ENCODE measurements at places on chromosomes 1 and 21.

GRCh38 chr1:232473324-232473723, 156.6 kb downstream of the SIPA1L2 start:
- no peak for DNase-seq

DNA sequence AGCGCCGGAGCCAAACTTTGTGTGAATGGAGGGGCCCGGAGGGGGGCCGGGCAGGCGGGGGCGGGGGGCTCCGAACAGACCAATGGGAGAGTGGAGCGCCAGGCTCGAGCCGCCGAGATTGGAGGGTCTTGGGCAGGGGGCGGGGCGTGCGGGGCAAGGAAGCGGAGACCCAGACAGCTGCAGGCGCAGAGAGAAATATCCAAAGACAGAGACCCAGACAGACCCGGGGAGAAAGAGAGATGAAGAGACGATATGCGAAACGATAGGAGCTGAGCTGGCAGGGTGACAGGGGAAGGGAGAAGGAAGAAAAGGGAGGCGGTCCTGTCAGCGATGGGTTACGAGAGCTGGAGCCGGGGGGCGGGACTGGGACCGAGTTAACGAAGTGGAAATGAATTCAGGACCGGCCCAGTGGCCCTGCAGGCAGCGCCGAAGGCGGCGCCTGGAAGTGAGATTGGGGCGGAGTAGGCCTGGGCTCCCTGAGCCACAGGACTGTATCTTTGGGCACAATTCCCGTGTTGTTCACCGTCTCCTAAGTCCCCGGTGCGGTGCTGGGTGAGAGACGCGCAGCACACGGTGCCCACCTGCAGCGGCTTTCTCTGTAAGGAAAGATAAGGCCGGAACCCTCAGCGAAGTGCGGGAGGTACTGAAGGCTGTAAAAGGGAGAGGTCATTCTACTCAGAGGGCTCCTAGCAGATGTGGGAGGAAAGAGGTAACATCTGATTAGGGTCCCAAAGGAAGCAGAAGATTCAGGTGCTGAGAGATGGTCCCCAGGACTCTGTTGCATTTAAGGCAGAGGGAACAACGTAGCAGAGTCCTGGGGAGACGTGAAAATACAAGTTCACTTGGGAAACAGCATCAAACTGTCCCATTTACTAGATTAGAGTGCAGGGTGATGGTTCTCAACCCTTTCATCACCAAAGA, 543 bp upstream of the KCNJ10 start:
- DNase-seq: peak; percentile 46

DNA sequence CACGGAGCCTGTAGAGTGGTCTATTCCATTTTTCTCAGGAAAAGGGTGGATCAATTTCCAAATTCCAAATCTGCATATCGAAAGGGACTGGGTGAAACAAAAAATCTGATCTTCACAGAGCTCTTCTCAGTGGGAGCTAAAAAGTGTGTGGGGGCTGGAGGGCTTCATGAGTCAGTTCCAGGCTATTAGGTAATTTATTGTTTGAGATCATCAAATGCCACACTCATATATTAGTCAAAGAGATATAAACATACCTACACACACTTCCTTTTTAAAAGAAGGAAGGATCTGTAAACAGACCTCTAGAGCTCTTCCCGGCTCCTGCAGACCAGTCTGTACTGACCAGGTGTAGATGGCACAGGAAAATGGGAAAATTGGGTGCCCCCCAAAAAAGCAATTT, 175.4 kb downstream of the ZBTB18 start:
- DNase-seq: no peak

DNA sequence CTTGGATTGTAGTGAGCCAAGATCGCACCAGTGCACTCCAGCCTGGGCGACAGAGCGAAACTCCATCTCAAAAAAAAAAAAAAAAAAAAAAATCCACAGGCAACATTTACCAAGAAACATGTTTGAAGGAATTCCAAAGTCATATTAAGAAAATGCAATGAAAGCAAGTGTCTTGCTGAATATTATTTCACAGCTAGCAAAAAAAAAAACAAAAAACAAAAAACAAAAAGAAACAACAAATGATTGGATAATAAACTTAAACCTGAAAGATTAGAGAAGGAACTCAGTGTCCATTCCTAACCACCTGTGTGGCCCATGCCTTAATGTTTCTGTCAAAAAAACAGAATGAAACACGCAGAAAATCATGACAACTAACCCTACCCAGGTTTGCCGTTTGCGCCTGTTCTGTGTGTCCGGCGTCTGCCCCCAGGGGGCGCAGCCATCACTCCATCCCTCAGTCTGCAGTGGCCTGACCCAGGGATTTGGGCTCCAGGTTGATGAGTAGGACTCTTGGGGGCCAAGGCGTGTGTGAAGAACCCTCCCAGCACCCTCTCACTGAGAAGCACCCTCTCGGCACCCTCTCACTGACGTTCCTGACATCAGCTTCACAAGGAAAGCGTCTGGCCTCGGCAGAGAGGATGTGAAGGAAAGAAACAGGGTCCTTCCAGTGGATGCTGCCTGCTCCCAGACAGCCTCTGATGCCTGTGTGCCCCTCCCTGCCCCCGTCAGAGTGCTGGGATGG, 19.2 kb upstream of the PTTG1IP start:
- DNase-seq: peak; percentile 81

- no peak for DNase-seq
Observed at GRCh38 chr1:181807251-181807650, 254.3 kb downstream of the ZNF648 start.

DNA sequence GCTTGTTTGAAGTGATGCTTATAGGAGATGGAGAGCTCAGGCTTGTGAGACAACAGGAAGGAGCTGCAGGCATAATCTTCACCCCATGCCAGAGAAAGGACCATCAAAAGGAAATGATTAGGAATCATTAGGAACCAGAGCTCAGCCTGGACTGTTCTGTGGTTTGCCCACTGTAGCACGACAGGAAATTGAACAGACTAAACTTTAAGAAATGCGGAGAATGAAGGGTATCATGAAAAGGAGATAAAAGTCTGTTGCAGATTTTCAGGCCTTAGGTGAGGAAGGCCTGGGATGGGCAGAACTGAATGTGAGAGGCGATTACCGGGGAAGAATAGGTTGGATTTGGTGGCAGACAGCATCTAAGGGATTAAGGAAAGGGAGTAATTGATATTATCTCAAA, 292.0 kb upstream of the PLXNA2 start:
- DNase-seq: no peak

DNA sequence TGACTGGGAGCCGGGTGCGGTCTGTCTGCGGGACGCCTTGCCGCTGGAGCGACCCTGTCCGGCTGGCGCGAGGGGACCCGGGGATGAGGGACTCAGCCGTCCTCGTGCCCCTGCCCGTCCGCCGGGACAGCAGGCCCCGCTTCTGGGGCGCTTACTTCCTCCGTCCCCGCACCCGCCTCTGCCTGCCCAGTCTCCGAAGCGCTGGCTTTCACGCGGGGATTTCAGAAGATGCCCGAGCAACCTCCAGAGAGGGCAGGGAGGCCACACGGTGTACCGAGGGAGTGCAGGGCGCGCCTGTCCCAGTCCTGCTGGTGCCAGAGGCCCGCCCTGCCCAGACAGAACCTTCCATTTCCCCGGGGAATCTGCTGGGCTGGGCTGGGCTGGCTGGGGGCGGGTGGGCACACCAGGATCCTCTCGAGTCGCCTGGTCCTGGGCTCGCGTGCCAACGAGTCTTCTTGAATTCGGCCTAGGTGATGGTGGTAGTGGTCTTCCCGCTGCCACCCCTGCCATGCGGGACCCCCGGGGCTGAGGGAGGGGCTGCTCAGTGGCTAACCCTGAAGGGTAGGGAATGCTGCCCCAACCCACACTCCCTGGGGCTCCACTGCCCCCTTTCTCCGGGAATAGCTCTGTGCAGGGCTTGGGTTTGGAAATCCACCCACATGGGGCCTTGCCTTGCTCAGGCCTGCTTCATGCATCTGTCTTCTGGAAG, 2.5 kb upstream of the TRPM2 start:
- no peak for DNase-seq

GRCh38 chr1:211359876-211360275, 33.2 kb downstream of the TRAF5 start:
- DNase-seq: no peak

- no peak for DNase-seq
Observed at GRCh38 chr1:206655471-206655882, 20.1 kb downstream of the DYRK3 start.

DNA sequence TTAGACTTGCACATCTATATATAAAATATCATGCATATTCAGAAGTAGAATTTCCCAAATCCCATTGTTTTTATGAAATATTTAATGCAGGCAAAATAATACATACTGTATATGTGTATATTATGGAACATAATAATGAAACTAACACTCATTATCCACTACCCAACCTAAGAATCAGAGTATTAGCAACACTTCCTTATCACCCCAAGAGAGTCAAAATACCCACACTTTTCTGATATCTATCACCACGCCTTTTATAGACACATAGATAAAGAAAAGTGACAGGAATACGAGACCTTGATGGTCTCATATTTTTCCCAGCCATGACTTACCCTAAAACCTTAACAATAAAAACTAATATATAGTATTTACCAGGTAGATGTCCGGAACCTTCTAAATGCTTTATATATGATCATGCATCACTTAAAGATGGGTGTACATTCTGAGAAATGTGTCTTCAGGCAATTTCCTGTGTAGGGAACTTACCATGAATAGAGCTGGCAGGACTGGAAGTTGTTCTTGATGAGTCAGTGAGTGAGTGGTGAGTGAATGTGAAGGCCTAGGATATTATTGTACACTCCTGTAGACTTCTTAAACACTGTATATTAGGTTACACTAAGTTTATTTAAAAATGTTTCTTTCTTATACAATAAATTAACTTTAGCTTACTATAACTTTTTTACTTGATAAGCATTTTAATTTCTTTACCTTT, 45.5 kb downstream of the TNFSF4 start:
- no peak for DNase-seq

DNA sequence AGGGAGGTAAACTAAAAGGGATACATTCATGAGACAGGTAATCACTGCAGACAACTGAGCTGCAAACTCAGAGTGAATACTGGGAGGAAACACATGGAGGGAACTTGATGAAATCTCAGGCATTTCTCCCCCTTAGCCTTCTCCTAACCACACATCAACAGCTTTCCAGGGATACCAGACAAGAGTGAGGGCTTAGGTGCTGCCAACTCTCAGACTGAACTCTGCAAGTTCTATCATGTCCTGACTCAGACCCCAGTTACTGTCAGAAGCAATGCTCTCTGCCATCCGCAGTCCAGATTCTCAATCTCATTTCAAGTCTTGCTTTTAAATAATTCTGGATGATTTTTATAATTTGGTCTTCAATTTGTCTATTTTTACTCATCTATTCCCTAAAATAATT, 267.3 kb downstream of the LTN1 start:
- no peak for DNase-seq

DNA sequence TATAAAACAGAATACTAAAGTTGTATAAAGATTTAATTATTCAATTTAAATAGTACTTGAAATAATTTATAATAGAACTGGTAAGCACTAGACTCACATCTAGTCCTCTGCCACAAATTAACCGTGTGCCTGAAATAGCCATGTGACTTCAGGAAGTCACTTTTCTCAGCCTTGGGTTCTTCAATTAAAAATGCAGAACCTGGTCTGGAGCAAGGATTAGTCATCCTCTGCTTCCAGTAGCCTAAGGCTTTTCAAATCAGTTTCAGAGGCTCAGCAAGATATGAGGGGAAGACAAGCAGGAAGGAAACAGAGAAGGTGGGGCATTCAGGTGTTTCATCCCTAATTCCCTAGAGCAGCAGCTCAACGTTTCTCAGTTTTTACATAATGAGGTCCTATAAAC, 23.0 kb downstream of the DPH5 start:
- no peak for DNase-seq

GRCh38 chr1:57727121-57727520, 303.3 kb upstream of the DAB1 start:
- DNase-seq: no peak

- DNase-seq: no peak
Observed at GRCh38 chr1:171954361-171954760, 113.1 kb downstream of the DNM3 start.

- no peak for DNase-seq
Observed at GRCh38 chr1:229563241-229563640, 4.7 kb upstream of the ABCB10 start.

GRCh38 chr1:166145499-166145898, 21.3 kb downstream of the FAM78B start:
- no peak for DNase-seq

- DNase-seq: no peak
Observed at GRCh38 chr1:151991663-151992302, 1.9 kb downstream of the S100A10 start.

DNA sequence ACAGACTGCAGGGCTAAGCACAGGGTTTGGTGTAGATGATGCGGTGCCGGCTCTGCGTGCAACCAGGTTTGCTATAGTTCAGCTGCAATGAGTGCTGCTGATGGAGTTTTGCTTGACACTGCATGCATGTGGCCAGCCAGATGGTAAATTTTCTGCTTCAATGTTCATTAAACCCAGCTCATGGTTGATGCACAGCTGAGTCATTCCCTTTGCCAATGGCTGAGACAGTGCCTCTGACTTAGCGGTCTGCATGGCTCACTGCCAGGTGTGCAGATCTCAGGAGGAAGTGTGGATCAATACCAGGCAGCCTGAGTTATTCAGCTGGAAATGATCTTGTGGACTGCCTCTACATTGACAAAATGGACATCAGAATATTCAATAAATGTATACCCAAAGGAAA, 172.7 kb upstream of the ZP4 start:
- no peak for DNase-seq

GRCh38 chr1:161702250-161702649, 4.8 kb upstream of the FCRLA start:
- no peak for DNase-seq

- no peak for DNase-seq
Observed at GRCh38 chr1:224617410-224618355, 1.6 kb downstream of the CNIH3 start.

GRCh38 chr1:90924982-90925381, 96.9 kb downstream of the ZNF644 start:
- no peak for DNase-seq

- no peak for DNase-seq
Observed at GRCh38 chr1:153431427-153431826, 15.1 kb downstream of the S100A7A start.

GRCh38 chr1:239293350-239294110, 92.8 kb upstream of the CHRM3 start:
- no peak for DNase-seq

- no peak for DNase-seq
Observed at GRCh38 chr21:15333136-15333710, 268.4 kb upstream of the NRIP1 start.

DNA sequence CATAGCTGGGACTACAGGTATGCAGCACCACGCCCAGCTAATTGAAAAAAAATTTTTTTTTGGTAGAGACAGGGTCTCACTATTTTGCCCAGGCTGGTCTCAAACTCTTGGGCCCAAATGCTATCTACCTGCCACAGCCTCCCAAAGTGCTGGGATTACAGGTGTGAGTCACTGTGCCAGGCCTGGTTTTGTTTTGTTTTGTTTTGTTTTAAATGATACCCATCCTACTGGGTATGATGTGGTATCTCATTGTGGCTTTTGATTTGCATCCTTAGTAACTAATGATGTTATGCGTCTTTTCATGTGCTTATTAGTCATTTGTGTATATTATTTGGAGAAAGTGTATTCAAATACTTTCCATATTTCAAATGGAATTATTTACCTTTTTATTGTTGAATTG, 142.3 kb downstream of the VPS13D start:
- DNase-seq: no peak

Data from activated CD4-positive, alpha-beta memory T cell treated with anti-CD3 and anti-CD28 coated beads, Interleukin-2, amount 10 ng/mL, durations not matched to agents 7 days and 5 days (primary cell).